ENCODE measurements at places on chromosomes 3 and 15.

DNA sequence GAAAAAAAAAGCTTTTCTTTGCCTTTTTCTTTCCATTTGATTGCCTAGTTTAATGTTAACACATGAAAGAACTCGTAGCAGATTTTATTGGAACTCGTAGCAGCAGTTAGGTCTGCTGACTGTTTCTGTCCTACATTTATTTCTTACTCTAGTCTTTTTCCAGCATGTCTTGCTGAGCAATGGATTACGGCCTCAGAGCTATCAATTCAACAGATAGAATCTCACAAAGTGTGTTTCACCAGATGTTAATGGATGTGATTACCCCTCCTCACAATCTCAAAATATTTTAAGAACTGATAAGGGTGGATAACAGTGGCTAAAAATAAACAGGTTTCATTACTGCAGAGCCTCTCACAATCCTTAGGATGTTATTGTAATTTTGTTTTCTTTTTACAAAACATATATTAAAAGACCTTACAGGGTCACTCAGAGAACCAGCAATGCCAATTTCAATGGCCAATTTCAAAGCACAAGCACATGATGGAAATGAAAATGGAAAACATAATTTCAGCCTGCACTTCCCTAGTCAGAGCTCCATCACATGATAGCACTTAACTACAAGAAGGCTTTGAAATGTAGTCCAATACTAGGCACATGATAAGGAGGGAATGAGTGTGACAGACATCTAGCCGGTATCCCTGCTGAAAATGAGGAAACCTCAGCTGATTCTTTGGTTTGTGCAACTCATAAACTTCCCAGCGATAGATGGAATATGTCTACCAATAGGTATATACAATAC, 838.1 kb upstream of the SEMA6D start:
- DNase-seq: no peak

GRCh38 chr3:9569054-9569453, 15.4 kb upstream of the LHFPL4 start:
- no peak for DNase-seq

DNA sequence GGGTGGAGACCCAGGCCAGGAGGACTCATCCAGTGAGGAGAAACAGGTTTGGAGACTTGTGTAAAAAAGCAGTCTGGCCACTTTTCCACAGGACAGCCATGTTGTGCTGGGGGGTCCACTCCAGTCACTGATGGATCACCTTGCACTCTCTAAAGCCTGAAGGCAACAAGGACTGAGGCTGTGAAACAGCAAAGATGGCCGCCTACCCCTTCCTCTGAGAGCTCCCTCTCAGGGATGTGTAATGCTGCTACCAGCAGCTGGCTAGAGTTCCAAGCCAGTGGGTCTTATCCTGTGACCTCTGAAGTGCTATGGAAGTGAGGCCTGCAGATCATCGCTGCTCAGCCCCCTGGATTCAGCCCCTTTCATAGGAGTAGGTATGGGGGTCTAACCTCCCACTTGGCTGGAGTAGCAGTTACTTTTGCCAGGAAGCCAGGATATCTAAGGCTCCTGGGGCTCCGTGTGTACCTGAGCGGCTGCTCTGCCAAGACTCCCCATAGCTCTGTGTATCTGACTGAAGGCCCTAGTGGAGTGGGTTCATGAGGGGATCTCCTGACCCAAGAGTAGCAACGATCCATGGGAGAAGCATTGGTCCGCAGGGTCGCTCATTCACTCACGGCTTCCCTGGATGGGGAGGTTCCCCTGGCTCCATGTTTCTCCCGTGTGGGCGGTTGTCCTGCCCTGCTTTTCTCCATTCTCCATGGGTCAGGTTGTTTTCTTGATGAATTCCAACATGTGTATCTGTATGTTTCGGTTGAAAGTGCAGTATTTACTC, 69.9 kb upstream of the TNFSF10 start:
- DNase-seq: no peak

GRCh38 chr3:45597171-45597570, 2.6 kb downstream of the LIMD1 start:
- peak; percentile 24 for DNase-seq

DNA sequence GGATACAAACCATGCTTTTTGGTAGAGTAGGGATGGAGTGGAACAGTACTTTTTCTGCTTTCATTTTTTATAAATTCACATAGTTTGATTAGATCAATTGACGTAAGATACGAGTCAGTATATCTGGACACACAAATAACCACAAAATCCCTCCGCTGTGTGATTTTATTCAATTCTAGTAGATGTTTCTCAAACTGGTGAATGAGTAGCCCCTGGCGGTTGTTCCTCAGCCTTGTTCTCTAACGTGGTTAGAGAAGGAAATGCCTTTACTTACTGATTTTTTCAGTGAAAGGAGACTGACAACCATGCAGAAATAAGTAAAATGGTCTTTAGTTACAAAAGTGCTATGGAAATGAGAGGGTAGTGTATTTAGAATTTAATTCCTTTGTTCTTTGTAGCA, 161.0 kb downstream of the TCF12 start:
- DNase-seq: no peak

- DNase-seq: no peak
Observed at GRCh38 chr15:37394402-37395099, 294.2 kb upstream of the MEIS2 start.

- DNase-seq: no peak
Observed at GRCh38 chr15:57138349-57138788, 219.9 kb downstream of the TCF12 start.

DNA sequence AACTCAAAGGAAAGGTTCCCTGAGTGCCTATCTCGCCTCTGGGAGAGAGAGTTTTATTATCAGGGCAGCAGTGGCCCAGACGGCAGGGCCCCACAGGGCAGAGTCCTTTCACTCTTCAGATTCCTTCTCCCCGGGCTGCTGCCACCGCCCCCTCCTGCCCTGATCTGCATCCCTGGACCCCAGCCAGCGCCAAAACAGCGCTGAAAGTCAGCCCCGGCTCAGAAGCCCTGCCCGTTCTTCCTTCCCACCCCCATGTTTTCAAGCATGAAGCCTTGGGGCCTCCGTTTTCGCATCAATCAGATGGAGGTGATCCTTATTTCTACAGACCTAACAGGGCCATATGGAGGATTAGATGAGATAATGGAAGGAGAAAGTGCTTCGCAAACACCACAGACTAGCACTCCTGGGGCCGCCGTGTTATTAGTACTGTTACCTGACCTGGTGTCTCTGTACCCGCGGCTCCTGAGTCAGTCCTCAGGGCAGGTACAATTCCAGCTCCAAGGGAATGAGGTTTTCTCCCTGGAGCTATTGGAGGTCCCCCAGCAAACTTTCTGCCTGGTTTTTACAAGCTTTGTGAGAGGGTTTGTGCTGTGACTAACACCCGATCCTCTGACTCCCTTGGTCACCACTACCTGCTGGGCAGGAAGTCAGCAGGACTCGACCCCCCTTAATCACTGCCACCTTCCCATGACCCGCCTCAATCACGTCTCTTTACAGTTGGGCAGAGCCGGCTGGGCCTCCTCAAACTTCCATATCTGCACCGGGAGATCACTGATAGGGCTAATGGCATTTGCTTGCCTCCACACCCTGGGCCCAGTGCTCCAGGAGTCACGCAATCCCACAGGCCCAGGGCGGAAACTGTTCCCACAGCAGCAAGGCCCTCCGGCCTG, 39.5 kb upstream of the TSEN2 start:
- no peak for DNase-seq

DNA sequence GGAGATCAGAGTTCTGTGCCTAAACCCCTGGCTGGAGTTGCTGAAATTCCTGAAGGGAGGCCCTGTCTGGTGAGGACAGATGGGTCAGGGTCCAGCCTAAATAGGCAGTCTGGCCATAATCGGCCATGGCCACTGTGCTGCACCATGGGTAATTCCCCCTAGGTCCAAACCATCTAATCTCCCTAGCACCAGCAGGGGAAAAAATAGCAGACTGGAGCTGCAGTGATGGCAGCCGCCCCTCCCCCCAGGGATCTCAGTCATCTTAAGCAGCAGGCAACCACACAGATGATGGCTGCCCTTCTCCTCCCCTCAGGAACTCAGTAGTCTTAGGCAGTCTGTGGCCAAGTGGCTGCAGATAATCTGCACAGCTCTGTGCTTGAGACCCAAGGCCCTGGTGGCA, 68.4 kb upstream of the CD96 start:
- no peak for DNase-seq

GRCh38 chr3:105806359-105806758, 62.5 kb downstream of the CBLB start:
- no peak for DNase-seq

GRCh38 chr15:74504836-74505235, 36.2 kb upstream of the ARID3B start:
- DNase-seq: no peak

DNA sequence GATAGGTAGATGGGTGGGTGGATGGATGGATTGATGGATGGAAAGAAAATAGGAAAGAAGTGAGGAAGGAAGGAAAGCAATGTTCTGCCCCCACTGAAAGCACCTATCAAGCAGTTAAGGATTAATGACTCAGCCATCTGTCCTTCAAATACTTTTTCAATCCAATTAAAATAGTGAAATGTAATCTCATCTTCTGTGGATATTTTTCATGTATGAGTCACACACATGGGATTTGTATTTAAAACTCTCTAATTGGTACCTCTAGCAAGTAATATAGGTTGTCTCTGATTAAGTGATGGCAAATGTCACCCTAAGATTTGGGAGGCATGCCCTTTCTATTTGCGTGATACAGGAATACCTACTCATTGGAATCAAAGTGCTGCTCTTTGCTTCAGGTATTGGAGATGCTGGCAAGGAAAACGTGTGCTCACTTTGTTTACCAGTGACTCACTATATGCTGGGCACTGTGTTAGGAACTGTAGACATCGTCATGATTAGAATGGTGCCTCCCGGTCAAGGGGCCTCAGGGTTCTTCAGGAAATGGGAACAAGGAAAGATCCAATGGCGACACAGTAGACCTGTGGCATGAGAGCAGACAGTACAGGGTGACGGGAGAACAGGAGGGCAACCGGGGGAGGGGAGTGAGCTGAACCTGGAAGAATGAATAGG, 230.1 kb downstream of the CLSTN2 start:
- DNase-seq: no peak

DNA sequence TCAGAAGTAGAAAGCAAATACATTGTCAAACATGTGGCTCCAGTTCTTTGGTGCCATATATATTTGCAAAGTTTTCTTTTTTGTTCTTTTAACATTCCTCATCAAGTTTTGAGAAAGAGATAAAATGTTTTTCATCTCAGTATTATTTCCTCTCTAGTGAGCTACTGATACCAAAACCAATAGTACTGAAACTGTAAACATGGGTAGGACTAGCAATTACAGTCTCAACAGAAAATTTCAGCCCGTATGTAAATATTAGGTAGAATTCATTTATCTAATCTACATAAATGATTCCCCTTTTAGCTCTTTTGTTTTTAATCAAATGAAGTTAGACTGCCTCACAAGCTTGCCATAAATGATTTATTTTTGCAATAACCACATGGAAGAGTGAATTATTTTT, 21.4 kb downstream of the SECISBP2L start:
- no peak for DNase-seq

DNA sequence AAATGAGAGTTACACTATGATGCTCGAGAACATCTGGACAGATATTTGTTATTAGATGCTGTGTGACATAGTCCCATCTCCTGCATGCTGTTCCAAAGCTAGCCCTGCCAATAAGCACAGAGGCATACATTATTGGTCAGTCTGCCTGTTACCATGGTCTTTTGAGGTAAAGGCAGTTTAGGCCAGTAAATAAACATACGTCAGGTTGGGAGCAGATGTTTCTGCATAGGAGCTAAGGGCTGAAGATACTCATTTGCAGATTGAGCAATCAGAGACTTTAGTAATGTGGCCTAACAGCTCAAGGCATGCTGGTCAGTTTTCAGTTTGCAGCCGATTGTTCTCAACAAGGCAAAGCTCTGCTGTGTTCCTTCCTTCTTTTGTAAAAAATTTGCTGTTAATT, 192.9 kb downstream of the ADAMTSL3 start:
- DNase-seq: no peak

- DNase-seq: no peak
Observed at GRCh38 chr3:156680243-156680914, 6.0 kb downstream of the TIPARP start.

- no peak for DNase-seq
Observed at GRCh38 chr3:149688122-149688757, 30.4 kb upstream of the WWTR1 start.

GRCh38 chr15:70507772-70508371, 255.5 kb downstream of the UACA start:
- no peak for DNase-seq

DNA sequence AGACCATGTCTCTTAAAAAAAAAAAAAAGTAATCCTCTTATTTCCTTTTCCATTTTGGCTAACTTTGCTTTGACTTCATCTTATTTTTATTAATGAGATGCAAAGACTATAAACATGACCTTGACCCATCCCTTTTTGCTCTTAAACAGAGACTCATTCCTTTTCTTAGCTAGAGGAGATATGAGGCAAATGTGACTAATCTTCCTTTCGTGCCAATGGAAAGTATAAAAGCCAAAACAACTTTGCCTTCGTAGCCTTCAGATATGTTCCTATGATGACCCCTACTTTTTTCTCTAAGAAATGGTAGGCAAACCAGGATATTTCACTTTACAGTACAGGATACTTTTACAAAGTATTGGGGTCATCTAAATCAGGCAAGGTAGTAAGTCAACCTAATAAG, 36.9 kb upstream of the GOLGB1 start:
- no peak for DNase-seq

- no peak for DNase-seq
Observed at GRCh38 chr3:108610651-108611050, 21.1 kb downstream of the DZIP3 start.

DNA sequence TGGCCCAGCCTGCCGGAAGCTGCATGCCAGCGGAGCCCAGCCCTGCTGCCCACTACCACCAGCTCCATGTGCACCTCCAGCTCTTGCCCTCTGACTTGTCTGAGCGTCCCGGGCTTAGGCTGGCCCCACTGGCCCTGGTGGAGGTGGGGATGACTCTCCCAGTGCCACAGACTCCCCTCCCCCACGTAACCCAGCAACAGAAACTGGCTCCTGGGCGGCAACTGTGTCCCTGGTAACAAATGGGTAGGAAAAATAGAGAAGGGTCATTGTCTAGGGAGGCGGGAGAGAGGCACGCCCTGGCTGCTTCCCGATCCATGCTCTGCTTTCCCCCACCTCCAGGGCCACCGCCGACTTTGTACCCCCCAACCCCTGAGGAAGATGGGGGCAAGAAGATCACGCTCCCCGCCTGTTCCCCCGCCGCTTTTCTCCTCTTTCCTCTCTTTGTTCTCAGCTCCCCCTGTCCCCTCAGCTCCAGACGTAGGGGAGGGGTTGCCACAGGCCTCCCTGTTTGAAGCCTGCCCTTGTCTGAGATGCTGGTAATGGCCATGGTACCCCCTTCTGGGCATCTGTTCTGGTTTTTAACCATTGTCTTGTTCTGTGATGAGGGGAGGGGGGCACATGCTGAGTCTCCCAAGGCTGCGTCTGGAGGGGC, 10.8 kb upstream of the SEMA3B start:
- no peak for DNase-seq

DNA sequence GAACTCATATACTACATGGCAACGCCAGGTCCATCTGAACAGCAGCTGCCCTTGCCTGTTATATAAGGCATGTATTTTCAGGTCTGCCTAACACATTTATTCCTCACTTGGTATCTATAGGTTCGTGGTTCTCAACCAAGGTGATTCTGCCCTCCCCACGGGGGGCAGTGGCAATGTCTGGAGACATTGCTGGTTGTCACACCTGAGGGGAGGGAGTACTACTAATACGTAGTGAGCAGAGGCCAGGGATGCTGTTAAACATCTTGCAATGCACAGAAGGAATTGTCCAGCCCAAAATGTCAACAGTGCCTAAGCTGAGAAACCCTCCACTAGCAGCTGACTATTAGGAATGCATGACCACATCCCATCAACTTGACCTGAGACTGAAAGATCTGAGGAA, 32.6 kb downstream of the ADAMTS9 start:
- DNase-seq: no peak

Data from stimulated activated CD4-positive, alpha-beta T cell treated with anti-CD3 and anti-CD28 coated beads, Interleukin-12 subunit alpha, Interleukin-12 subunit beta, amount 100 ng/mL, for 48 hours (primary cell).